AG04450 (cell line): ENCODE measurements at places on chromosomes 11 and 22.

DNA sequence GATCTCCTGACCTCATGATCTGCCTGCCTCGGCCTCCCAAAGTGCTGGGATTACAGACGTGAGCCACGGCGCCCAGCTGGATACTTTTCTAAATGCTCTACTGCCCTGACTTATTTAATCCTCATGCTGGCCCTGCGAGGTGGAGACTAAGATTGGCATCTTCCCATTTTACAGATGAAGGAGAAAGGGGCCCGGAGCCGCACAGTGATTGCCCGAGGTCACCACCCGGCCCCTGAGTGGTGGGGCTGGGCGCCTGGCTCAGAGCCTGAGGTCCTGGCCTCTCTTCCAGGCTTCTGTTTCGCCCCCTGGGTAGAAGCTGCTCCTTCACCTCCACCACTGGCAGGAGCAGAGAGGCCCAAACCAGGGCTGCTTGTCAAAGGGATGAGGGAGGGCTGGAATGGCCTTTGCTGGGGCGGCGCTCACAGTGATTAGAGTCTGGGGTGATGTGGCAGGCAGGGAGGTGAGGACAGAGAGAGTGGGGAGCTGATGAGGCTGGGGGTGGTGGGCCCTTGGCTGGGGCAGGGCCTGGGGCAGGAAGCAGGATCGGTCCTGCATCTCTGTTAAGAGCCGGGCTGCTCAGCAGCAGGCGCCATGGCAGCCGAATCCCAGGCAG lies 15.4 kb upstream of the MPPED1 start:
- no peak for DNase-seq

DNA sequence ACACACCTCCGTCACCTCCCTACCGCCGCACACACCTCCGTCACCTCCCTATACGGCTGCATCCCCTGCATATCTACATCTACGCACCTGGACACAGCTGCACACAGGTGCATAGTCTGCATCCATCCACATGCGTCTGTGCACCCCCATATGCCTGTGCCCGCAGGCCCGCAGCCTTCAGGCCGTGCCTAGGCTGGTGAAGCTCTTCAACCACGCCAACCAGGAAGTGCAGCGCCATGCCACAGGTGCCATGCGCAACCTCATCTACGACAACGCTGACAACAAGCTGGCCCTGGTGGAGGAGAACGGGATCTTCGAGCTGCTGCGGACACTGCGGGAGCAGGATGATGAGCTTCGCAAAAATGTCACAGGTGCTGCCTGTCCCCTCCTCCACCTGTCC lies 4.8 kb downstream of the PKP3 start:
- no peak for DNase-seq

DNA sequence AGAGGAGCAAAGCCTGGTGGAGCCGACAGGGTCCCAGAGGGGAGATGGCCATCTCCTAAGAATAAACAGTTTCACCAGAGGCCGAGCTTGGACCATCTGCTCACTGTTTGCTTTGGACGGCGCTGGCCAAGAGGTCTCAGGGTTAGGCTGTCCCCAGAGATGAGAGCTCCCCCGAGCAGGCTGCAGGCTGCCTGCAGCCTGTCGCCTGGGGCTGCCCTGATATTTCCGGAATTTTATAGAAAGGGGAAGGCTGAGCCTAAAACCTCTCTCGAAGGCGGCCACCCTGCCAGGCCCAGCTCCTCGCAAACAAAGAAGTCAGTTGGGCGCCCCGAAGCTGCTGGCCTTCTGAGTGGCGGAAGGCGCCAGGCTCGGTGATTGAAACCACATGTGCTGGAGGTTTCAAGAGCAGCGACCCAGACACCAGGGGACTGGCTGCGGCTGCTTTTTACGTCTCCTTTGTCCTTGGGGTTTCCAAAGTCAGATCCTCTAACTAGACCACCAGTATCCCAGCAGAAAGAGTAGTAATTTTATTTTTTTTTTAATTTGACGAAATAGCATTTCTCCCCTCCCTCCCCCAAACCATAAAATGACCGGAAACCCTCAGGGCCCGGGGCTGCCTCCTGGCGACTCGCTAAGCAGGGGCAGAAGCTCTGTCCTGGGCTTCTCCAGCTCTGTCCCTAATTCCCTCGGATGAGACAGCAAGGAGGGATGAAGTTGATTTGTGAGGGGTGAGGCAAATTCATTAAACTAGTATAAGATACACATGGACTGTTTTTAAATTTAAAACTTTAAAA lies 57.4 kb downstream of the CLMP start:
- no peak for DNase-seq

DNA sequence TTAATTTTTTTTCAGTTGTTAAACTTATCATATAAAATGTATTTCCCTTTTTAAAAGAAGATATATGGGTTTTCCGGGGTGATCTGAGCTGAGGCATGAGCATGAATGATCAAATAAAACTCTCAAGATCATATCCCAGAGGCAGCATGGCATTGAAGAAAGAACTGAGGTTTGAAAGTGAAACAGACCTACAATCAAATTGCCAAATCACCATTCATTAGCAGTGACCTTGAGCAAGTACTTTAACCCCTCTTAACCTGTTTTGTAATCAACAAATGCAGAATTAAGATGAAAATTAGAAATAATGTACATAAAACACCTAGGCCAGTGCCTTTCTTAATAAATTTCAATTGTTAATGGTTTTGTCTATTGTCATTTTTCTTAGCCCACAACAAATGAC lies 116.0 kb downstream of the RBFOX2 start:
- DNase-seq = no peak
